ENCODE measurements at places on chromosomes 5 and 9.

DNA sequence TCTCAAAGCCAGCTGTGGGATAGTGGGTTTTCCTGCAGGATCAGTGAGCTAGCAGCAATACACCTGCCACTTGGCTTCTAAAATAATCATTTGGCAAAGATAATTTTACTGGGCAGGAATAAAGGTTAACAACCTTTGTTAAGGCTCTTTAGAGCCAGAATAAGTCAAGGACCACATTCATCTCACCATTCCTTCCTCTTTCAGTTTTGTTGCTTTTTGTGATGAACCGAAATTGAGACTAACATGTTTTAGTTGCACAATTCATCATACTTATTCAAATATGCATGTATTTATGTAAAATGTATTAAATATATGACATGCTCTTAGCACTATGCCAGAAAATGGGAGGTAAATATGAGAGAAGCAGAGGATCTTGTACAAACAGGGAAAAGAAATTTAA, 824.4 kb upstream of the TYRP1 start:
- DNase-seq = no peak

DNA sequence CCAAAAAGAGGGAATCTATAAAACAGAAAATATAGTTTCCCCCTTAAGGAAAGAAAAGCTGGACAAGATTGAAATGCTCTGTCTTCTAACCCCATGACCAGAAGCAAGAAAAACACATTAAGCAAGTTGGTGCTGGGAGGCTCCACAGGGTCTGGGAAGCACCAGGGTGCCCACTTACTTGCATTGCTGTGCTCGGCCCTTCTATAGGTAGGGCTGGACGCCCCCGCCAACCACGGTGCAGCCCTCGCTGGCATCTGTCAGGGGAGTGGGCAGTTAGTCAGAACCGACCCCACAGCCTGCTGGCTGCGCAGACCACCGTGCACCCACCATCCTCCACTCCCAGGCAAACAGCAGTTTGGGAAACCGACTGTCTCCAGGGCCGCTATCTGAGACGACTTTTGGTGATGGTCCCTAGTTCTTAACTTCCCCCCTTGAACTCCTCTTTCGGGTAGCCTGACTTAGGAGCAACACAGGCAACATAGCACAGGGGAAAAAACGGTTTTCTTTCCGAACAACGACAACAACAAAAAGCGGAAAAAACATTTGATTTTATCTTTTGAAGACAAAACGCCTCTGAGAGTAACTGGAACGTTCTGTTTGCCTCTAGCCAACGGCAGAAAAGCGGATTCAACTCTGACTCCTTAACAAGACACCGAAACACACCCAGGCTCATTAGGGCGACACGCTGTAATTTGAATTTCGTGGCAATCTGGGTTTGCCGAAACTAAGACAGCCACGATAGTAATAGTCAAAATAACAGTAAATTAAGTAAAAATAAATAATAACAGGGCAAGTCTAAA, 3.9 kb downstream of the IRX2 start:
- DNase-seq = no peak

DNA sequence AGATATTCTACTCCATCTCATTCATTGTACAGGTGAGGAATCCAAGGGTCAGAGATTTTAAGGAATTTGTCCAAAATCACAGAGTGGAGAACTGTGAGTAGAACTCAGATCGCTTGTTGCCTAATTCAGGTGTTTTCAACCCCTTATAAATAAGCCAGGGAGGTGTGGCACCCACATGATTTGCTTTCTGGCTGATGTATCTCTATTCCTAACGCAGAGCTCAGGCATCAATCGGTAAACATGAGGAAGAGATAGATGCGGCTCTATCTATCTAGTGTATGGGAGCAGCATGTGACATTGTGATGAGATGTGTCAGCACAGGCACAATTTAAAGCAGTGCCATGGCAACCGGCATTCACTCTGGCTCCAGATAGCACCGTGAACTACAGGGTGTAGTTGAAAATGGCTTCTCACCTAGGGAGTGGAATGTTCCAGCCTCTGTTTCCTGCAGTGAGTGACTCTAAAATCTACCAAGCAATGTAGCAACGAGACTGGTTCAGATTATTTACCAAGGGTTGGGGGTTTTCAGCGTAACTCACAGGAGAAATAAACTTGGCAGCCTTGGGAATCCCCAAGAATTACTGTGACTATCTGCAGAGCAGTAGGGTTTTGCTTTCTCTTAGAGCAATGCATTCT, 53.4 kb upstream of the SUB1 start:
- DNase-seq = peak; percentile 11

- DNase-seq = no peak
Measured at GRCh38 chr5:61200582-61201155, 38.4 kb upstream of the SMIM15 start.

GRCh38 chr5:57448751-57449150, 33.9 kb downstream of the ACTBL2 start:
- DNase-seq = no peak

GRCh38 chr9:23581931-23582330, 244.1 kb downstream of the ELAVL2 start:
- no peak for DNase-seq

- no peak for DNase-seq
Measured at GRCh38 chr5:72156946-72157624, 49.8 kb downstream of the MAP1B start.

GRCh38 chr5:71904852-71905251, 185.8 kb downstream of the CARTPT start:
- DNase-seq = no peak

- no peak for DNase-seq
Measured at GRCh38 chr5:168822745-168823281, 243.6 kb upstream of the PANK3 start.

GRCh38 chr9:75121914-75122558, 33.7 kb downstream of the OSTF1 start:
- DNase-seq = no peak

- DNase-seq = no peak
Measured at GRCh38 chr5:127513408-127513970, 4.0 kb upstream of the PRRC1 start.

GRCh38 chr9:123089790-123090189, 56.3 kb downstream of the GPR21 start:
- no peak for DNase-seq

GRCh38 chr5:2773327-2773726, 21.9 kb upstream of the IRX2 start:
- no peak for DNase-seq

DNA sequence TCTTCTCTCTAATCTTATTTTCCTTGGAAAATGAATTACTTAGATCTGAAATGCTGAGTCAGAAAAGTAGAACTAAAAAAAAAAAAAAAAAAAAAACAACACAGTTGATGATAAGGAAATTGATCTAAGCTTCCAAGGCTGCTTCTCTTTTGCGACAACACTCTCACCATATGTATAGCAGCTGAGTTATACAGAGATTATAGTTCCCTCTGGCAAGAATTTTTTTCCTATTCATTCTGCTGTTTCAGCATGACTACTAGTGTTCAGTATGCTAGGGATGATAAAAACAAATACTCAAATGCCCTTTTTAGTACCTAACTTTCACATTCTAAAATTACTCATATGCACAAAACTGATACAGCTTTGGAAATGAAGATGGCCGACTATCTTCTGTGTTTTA, 267.3 kb downstream of the MLLT3 start:
- DNase-seq = no peak

GRCh38 chr5:36841677-36842076, 34.9 kb upstream of the NIPBL start:
- DNase-seq = no peak

GRCh38 chr9:7756088-7756487, 43.5 kb downstream of the DMAC1 start:
- no peak for DNase-seq

- no peak for DNase-seq
Measured at GRCh38 chr9:693201-694091, 148.1 kb upstream of the DMRT1 start.

DNA sequence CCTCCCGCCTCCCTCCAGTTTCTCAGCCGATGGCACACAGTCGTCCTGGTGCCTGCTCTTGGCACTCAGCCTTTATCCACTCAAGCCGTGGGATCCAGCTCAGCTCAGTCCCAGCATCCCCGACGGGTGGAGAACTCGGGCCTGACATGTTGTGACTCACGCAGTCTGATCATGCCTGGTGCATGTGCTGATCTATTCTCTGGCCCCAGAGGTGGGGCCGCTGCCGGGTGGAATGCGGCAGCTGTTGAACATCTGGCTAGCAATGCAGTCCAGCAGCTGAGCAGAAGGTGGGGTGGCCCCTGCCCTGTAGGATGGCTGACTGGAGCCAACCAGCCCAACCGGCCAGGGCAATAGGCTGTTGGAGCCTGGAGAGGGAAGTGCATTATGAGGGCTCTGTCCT, 1.7 kb upstream of the AIF1L start:
- DNase-seq = no peak

DNA sequence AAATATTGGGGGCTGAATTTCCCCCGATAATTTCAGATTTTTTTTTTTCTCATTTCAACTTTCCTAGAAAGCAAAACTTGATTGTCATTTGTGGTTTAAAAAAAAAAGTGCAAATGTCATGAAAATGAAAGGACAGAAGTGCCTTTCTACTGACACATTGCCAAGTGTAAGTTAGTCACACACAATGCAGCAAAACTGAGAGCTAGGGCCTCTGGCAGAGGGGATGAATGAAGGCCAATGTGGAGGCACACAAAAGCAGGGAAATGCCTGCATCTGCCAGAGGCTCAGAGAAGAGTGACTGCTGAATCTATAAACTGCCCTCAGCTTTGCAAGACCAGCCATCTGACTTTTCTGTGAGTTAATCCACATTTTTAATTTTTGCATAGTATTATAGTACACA, 6.8 kb upstream of the IFNA5 start:
- DNase-seq = no peak

DNA sequence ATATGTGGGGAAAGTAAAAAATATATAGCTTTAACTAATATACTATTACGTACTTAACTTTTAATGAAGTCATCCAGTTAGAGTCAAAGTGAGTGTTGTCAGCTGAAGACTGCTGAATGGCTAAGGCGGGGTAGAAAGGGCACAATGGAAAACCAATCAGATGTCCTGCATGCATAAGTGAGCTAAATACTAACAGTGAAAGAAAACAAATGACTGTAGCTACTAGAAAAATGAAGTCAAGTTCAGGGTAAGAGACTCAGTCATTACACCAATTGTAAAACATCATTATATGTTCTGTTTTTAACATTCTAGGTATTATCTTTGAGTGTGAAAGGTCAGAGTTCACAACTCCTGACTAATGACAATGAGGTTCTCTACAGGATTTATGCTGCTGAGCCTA, 295.2 kb downstream of the ADGRV1 start:
- DNase-seq = no peak

GRCh38 chr9:118094387-118094786, 390.2 kb downstream of the TLR4 start:
- no peak for DNase-seq

GRCh38 chr9:34084562-34084961, 35.9 kb upstream of the UBAP2 start:
- no peak for DNase-seq

Measured in stimulated activated CD8-positive, alpha-beta memory T cell treated with anti-CD3 and anti-CD28 coated beads, Interleukin-4, amount 100 ng/mL, for 1 hour (primary cell).